ENCODE measurements at places on chromosomes 6 and 20. TPM values are rescaled to one million over a fixed set of nuclear protein-coding genes. Genes with fewer than 3 reads are reported as not detected.

DNA sequence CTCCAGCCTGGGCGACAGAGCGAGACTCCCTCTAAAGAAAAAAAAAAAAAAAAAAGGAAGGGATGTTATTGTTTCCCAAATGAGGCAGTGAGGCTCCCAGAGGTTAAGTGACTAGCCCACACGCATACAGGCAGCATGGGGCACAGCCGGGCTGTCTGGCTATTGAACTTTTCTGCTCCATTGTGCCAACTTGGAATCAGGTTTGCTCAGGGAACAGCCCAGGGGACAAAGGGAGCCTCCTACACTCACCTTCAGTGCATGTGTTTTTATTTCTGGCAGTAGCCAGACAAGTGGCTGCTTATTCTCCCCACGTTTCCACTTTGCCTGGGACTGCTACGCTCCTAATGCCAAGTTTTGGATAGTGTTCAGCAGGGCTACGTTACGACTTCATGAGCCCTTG, 10.7 kb downstream of the ETV7 start:
- no peak for DNase-seq

The SYCP2 gene
- total RNA-seq: 3.6 TPM

DNA sequence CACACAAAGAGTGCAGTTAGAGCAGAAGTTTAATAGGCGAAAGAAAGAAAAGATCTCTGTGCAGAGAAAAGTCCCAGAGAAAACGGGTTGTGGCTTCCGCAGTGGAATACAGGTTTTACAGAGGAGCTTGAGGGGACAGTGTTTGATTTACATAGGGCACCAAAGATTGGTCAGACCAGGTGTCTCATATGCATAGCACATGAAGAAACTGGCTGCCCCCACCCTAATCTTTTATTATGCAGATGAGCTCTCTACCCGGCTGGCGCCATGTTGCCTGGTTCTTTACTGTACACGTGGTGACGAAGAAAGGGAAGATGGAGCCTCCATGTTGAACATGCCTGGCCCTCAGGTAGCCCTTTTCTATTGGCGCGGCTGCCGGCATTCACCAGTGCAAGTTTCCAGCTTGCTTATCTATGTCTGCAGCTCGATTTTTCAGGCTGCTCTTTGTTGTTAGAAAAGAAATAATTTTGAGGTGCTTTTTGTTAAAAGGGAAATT, 47.4 kb downstream of the SLC35B3 start:
- no peak for DNase-seq

DNA sequence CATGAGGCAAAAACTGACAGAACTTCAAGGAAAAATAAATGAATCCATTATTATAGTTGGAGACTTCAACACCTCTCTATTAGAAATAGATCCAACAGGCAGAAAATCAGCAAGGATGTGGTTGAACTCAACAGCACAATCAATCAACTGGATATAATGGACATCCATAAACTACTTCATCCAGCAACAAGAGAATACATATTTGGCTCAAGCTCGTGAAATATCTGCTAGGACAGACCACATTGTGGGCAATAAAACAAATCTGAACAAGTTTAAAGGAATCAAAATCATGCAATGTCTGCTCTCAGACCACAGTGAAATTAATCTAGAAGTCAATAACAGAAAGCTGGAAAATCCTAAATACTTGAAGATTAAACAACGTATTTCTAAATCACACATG, 362.6 kb downstream of the CD109 start:
- DNase-seq: no peak

The KHDC1L gene
- not detected for total RNA-seq

Data from body of pancreas (tissue), 4 donors.